Muscle of leg (tissue), 16 donors: ENCODE measurements at places on chromosomes 13 and 19. TPM values are rescaled to one million over a fixed set of nuclear protein-coding genes. Genes with fewer than 3 reads are reported as not detected.

DNA sequence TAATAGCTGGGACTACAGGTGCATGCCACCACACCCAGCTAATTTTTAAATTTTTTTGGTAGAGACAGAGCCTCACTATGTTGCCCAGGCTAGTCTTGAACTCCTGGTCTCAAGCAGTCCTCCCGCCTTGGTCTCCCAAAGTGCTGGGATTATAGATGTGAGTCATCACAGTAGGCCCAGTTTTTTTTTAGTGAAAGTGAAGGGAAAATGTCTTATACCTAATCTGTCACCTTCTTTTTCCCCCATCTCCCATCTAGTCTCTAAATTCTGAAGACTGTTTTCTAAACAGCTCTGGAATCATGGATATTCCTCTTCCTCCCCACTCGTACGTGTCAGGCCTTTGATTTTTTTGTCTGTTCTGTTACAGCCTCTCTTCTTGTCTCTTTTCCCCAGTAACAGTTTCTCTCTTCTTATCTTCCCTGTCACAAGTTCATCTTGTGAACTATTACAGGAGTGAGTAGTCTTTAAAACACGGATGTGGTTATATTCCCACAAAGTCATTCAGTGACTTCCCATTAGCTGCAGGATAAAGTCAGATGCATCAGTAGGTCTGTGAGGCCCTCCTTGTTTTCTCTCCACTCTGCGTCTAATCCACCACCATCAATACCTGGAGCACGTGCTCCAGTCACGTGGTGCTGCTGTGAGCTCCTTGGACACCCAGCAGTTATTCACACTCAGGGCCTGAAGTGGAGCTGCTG is 2.9 kb downstream of the CDC16 start:
- DNase-seq: no peak

DNA sequence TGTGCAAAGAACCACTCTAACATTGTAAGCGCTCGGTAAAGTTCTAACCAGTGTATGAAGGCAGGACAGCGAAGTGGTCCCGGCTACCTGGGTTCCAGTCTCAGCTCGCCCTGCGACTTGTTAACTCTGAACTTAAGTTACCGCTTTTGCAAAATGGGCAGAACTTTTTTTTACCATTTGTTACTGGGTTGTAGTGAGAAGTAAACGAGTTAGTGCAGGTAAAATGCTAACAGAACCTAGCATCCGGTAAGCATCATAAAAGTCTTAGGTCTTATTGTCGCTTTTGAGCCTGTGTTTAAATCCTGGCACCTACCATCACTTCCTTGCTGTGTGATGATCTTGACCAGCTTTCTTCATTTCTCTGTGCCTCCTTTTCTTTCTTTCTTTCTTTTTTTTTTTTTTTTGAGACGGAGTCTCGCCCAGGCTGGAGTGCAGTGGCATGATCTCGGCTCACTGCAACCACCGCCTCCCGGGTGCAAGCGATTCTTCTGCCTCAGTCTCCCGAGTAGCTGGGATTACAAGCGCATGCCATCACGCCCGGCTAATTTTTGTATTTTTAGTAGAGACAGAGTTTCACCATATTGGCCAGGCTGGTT is 734 bp upstream of the TRMT1 start:
- DNase-seq: no peak

- no peak for DNase-seq
Measured at GRCh38 chr13:52650731-52651130, 1.9 kb upstream of the SUGT1 start.

GRCh38 chr19:19459707-19460251 is 54.3 kb downstream of the GATAD2A start:
- DNase-seq: peak; percentile 60

- no peak for DNase-seq
Measured at GRCh38 chr19:29804493-29804892, 7.3 kb upstream of the CCNE1 start.

The SCN1B gene
- polyA plus RNA-seq: 3.2 TPM
